ENCODE measurements at places on chromosomes 1 and 21.

- no peak for DNase-seq
Observed at GRCh38 chr1:240492832-240493440, 119.0 kb downstream of the GREM2 start.

DNA sequence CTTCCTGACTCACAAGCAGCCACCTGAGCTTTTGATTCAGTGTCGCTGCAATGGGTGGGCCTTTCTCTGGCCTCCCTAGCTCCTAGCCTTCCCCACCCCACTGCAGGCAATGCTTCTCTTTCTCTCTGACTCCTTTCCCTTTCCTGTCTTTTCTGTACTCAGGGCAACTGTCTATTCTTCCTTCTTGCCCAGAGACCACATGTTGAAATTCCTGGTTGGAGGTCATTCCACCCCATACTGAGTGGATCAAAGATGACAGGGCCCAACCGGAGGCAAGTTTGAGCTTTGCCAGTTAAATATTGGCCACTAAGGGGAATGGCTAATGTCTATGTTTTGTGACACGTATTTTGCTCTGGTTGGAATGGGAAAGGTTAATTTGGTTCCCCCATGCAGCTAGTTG is 65.2 kb upstream of the ARID1A start:
- no peak for DNase-seq

DNA sequence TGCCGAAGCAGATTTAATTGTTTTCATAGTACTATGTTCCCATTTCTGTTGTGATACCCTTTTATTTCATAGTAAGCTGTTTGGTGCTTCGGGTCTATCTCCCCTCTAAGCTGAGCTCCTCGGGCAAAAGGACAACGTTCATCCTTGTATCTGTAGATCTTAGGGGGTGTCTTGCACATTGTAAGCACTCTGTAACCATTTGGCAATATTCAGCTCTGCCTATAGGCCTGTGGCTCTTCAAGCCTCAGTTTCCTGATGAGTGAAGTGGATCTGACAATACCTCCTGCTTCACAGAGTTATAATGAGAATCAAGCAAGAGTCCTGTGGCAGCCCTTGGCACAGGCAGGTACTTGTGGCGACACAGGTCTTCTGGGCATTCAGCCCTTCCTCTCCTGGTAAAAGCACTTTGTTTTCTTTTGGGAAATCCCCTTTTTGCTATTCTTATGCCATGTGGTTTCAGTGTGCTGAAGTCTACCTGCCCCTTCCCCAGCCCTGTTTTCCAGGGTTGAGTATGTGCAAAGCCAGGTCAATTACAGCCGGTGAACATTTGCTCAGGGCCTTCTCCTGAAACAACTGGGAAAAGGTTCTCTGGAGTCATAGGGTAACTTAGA is 8.5 kb upstream of the EXO1 start:
- DNase-seq, result no peak

- DNase-seq, result no peak
Observed at GRCh38 chr1:27616441-27616840, 12.5 kb upstream of the AHDC1 start.

DNA sequence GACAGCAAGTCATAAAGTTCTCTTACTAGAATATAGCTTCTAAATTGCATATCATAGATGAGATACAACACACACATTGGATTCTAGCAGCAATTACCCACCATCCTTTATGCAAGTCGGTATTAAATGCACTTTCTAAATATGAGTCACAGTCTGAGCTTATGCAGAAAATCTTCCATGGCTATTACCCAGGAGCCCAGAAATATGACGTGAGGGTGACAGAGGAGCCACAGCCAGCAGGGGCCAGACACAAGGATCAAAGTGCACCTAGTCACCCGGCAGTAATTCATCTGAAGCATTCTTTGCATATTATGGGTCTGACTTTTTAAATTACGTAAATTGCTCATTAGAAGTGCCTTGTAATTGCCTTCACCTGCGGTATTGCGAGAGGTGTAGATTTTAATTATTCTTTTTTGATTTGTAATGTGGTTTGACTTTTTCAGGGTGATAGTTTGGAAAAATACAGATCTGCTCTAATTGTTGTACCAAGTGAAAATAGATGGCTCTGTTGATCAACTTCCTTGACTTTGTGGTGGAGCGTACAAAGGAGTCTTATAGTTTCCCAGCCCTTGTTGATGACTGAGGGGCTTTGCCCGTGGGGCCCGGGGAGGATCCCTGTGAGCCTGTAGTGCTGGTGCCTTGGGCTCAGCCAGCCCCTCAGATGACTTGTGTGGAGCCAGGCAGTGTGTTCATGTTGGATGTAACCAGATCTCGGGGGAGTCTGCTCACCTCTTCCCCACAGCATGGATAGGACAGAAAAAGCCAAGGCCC is 470.0 kb upstream of the VAMP3 start:
- DNase-seq, result peak; percentile 38

- DNase-seq, result no peak
Observed at GRCh38 chr1:29687601-29688244, 451.4 kb downstream of the PTPRU start.

- no peak for DNase-seq
Observed at GRCh38 chr1:55582084-55582483, 366.9 kb upstream of the USP24 start.

- peak; percentile 51 for DNase-seq
Observed at GRCh38 chr1:195761104-195761503, 847.1 kb downstream of the KCNT2 start.
